Stimulated activated CD4-positive, alpha-beta T cell treated with anti-CD3 and anti-CD28 coated beads, Interleukin-2, amount 100 ng/mL, for 24 hours (primary cell): ENCODE measurements at places on chromosomes 11 and 22.

DNA sequence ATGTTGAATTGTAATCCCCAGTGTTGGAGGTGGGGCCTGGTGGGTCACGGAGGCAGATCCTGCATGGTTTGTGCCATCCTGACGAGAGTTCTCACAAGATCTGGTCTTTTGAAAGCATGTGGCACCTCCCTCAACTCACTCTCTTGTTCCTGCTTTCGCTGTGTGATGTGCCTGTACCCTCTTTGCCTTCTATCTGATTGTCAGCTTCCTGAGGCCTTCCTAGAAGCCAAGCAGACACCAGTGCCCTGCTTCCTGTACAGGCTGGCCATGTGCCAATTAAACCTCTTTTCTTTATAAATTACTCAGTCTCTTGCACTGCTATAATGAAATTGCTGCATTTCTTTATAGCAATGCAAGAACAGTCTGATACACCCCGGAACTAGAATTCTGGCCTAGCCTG, 13.1 kb downstream of the PTPN5 start:
- DNase-seq, result no peak

- DNase-seq, result peak; percentile 81
These were observed 596 bp upstream of the TNRC6B start for GRCh38 chr22:40176921-40177737.

DNA sequence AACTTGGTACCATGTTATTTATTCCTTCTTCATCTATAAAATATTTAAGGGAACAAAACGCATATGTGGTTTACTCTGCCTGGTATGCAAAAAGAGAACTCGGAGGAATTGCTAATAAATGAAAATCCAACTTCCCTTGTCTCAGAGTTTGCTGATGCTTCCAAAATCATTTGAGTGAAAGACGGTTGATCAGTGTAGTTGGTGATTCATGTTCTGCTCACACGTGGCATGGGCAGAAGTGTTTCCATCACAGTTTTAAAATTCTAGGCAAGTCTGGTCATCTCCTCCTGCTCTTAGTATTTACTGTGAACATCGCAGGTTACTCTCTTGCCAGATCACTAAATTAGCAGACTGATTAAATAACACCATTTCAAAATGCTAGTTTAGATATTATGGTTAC, 11.9 kb upstream of the PARVB start:
- no peak for DNase-seq

DNA sequence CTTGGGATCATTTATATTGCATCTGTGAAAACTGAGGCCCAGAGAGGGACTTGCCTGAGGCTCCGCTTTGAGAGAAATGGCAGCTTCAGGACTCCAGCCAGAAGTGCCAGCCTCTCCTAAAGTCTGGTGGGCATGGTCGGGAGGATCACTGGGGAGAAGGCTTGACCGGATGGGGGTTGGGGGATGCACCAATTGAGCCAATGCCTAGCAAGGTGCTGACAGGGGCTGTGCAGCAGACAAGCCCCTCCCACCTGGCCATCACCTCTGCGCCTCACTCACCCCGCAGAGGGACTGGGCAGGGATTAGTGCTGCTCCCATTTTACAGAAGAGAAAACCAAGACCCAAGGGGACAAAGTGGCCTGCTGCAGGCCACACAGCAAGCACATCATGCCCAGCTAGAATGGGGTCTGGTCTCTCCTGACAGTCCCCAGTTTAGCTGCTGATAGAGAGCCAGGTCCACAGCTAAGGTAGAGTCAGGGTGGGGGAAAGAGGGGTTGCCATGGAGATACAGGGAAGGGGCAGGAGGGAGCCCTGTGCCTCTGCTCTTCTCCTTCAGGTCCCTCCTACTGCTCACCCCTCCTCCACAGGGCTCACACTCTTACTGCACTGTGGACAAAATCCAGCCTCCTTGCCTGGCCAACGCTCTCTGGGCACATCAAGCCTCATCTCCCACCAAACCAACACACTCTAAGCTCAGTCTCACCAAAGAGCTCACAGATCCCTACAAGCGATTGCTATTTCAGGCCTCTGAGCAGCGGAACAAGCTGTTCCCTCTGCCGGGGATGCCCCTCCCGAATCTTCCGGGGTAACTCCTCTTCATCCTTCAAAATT, 29.5 kb downstream of the TEF start:
- DNase-seq, result no peak
